ENCODE measurements at places on chromosomes 2 and 18. TPM values are rescaled to one million over a fixed set of nuclear protein-coding genes. Genes with fewer than 3 reads are reported as not detected.
A peak's percentile ranks its signal among the peaks of the same experiment; 100 is the strongest.

GRCh38 chr2:59899692-59900091 is 653.8 kb downstream of the BCL11A start:
- no peaks in the 10 kb centered on the region for H3K36me3 ChIP-seq
- H3K27ac ChIP-seq, result no peak overlapping the region
- H3K4me1 ChIP-seq, result no peaks in the 10 kb centered on the region
- DNase-seq, result no peak
- no peaks in the 10 kb centered on the region for H3K27me3 ChIP-seq

DNA sequence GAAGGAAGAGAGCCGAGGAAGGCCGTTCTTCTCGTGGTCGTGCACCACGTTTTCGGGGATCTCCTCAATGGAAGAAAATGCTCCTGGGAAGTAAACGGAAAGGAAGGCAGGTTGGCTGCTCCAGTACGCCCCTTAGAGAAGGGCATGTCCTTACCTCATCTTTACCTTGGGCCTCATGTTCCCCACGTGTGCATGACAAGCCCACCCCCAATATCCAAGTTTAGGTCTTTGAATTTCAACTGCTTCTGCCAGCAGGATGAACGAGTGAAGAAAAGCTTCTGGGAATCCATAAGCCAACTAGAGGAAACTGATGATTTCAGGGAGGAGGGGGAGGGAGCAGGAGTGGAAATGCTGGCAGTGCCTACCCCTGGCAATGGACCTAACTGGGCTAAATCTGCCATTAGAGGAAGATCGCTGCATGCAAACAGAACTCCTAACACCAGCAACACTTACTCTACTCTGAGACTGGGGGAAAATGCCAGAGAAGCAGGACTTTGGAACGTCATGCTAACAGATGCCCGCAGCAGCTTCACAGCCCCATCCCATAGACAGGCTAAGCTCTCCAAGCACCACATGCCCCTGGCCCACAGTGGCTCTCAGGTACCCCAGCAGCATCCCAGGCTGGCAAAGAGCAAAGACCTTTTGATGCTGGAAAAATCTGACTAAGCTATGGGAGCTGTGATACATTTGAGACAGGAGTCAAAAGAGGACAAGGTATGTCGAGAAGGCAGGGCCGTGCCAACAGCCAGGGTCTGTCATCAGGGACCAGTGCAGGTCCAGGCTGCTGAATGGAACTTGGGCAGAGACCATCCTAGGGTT is 21.7 kb downstream of the CHST10 start:
- peaks cover 55% of the 10 kb centered on the region for H3K36me3 ChIP-seq
- H3K27ac ChIP-seq, result no peak overlapping the region
- no peak overlapping the region for H3K4me3 ChIP-seq
- H3K4me1 ChIP-seq, result no peaks in the 10 kb centered on the region
- no peaks in the 10 kb centered on the region for H3K27me3 ChIP-seq

Gene CD207
- 3.0 TPM for total RNA-seq

GRCh38 chr18:56097621-56098020 is 509.6 kb upstream of the TCF4 start:
- H3K4me1 ChIP-seq, result no peaks in the 10 kb centered on the region
- H3K4me3 ChIP-seq, result no peak overlapping the region
- no peak for DNase-seq
- H3K27ac ChIP-seq, result no peak overlapping the region

DNA sequence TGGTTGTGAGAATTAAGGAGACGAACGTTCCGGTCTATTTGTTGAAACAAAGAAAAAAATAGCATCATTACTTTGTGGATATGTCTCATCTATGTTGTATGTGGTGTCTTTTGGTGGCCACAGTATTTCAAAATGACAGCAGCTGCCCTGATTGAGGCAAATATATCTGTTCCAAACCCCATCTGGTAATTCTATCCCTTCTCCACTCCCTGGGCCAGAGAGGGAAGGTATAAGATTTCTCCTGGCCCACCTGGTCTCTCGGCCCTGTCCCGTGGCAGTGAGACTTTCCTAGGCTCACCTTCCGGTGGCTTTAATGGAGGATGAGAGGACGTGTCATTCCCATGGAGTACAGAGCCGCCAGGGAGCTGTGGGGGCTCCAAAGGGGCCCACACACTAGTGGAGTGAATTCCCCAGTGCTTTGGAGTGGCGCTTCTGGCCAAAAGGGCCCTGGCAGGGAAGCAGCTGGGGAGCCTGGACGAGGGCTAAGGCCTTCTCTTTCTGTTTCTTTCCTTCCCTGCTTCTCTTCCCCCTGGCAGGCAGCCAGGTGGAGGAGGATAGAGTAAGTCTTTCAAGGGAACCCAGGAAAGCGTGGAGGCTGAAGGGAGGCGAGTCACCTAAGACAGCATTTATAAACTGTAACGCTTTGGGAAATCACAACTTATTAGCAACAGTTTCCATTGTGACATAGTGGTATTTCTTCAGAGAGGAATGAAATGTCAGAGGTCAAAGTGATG is 5.6 kb downstream of the FOSL2 start:
- DNase-seq, result no peak
- peaks cover 49% of the 10 kb centered on the region for H3K36me3 ChIP-seq
- peak overlapping the region; percentile 100 for H3K27ac ChIP-seq
- H3K4me3 ChIP-seq, result peak overlapping the region; percentile 95
- no peaks in the 10 kb centered on the region for H3K27me3 ChIP-seq
- peaks cover 65% of the 10 kb centered on the region for H3K4me1 ChIP-seq

Gene UGT1A9
- not detected for total RNA-seq

Gene RGPD4
- not detected for total RNA-seq

DNA sequence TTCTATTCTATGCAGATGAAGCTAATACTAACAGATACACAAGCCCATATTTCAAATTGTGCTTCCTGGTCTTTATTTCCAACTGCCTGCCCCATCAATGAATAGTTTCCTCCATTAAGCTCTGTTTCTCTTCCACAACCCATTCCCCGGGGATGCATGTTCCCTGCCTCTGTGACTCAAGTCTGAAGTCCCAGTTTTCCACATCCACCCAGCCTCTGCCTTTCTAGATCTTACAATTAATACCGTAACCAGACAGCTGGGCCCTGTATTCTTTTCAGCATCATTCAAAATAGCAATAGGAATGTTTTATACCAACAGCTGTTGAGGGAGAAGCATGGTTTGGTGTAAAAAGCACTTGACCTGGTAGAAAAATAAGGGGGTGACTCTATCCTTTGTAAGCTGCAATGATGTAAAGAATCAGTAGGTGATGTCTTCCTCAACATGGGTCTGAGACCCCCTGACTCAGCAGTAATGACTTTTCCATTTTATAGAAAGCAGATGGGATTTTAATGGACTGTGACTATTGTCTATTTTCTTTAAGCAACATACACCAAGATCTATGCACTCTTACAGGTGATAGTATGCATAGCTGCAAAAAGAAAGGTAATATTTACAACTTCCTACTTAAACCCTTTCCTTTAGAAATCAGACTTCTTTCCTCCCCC is 46.1 kb upstream of the DAPL1 start:
- DNase-seq, result no peak
- no peak overlapping the region for H3K4me3 ChIP-seq
- no peak overlapping the region for H3K27ac ChIP-seq
- peaks cover 17% of the 10 kb centered on the region for H3K4me1 ChIP-seq
- no peaks in the 10 kb centered on the region for H3K36me3 ChIP-seq

Gene LOXL3
- 12.1 TPM for total RNA-seq

DNA sequence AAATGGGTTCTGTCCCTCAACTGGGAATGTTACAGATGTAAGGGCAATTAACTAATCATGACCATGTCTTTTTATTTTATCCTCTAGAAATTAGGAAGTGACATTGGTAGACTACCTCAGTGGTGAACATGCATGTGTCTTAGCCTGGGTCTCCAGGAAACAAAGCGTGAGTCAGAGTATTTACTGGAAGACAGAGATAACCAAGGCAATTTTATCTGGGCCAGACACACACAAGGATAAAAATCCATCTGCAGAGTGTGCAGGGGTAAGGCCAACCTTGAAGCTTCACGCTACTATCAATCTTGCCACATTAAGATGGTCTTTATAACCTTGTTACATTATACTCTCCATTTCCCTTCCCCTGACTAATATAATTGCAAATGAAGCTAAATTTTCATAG is 487.5 kb downstream of the SUCLG1 start:
- H3K27me3 ChIP-seq, result no peaks in the 10 kb centered on the region
- DNase-seq, result no peak
- H3K4me3 ChIP-seq, result no peak overlapping the region

DNA sequence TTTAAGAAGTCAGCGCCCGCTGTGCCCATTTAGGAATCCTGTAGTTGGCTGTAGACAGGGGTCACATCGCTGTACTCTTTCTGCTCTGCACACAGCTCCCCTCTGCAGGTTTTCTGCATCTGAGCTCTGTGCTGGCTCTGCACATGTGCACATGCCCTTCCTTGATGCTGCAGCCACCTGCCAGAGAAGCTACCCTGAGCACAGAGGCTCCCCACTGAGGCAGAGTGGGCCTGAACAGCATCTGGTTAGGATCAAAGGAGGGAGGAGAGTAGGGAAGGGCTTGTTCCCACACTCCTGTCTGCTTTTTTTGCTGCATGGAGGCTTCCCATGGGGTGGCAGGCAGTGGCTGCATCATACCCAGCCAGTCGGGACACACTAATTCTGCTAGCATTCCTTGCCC is 238.9 kb downstream of the FHOD3 start:
- no peak overlapping the region for H3K4me3 ChIP-seq
- H3K36me3 ChIP-seq, result no peaks in the 10 kb centered on the region
- H3K27ac ChIP-seq, result no peak overlapping the region
- no peaks in the 10 kb centered on the region for H3K4me1 ChIP-seq
- DNase-seq, result no peak
- no peaks in the 10 kb centered on the region for H3K27me3 ChIP-seq

DNA sequence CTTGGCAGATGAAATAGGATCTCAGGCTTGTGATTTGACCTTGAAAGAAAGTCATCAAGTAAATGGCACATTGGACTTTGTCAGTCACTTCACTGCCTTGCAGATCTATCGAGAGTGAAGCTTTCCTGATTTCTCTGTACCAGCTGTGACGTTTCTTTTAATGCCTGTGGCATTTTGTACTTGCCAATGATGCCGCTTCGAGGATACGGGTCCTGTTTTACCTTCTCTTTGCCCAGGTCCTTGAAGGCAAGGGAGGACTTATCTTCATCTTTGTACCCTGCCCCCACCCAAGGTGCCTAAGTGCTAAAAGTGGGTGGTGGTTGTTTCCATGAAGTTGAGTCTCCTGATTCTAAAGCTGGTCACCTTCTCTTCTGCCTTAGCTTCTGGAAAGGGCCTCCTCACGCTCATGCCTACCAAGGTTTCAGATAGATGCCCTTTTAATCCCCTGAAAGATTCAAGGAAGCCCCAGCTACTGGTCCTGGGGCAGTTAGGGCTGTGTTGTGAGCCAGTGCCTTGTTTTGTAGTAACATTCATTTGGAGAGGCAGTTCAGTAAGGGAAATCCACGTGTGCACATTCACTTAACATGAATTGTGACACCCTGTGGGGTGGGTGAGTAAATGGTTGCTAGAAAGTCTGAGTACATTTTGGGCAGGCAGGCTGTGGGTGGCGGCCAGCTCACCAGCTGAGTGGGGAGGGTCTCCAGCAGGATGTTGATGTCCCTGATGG is 6.1 kb downstream of the LBH start:
- peaks cover 22% of the 10 kb centered on the region for H3K36me3 ChIP-seq
- DNase-seq, result no peak
- peak overlapping the region; percentile 82 for H3K4me3 ChIP-seq
- peaks cover 80% of the 10 kb centered on the region for H3K4me1 ChIP-seq

DNA sequence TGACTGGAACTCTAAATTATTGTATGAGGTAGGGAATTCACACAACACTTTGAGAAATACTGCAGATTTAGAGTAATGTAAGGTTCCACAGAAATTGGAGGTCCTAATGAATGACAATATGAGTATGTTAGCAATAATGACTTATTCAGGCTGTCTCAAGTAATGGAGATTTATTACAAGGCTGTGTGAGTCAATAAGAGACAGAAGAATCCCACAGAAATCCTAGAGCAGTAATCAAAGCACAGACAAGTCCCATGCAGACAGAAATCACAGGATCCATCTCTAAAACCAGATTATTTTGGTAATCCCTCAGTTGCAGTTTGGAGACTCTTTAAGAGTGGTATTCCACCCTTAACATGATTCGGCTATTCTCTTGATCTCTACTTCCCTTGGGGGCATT is 83.6 kb downstream of the FAM161A start:
- no peak for DNase-seq
- H3K4me1 ChIP-seq, result no peaks in the 10 kb centered on the region
- no peak overlapping the region for H3K27ac ChIP-seq
- H3K4me3 ChIP-seq, result no peak overlapping the region

GRCh38 chr2:220188031-220188430 is 560.6 kb downstream of the SLC4A3 start:
- H3K27me3 ChIP-seq, result no peaks in the 10 kb centered on the region
- no peak overlapping the region for H3K27ac ChIP-seq
- no peak for DNase-seq
- H3K4me3 ChIP-seq, result no peak overlapping the region
- H3K4me1 ChIP-seq, result no peaks in the 10 kb centered on the region
- H3K36me3 ChIP-seq, result no peaks in the 10 kb centered on the region

- no peak overlapping the region for H3K27ac ChIP-seq
- no peaks in the 10 kb centered on the region for H3K27me3 ChIP-seq
- H3K4me1 ChIP-seq, result no peaks in the 10 kb centered on the region
- DNase-seq, result no peak
- H3K36me3 ChIP-seq, result no peaks in the 10 kb centered on the region
- no peak overlapping the region for H3K4me3 ChIP-seq
Observed at GRCh38 chr18:68478246-68478645, 236.7 kb downstream of the TMX3 start.

DNA sequence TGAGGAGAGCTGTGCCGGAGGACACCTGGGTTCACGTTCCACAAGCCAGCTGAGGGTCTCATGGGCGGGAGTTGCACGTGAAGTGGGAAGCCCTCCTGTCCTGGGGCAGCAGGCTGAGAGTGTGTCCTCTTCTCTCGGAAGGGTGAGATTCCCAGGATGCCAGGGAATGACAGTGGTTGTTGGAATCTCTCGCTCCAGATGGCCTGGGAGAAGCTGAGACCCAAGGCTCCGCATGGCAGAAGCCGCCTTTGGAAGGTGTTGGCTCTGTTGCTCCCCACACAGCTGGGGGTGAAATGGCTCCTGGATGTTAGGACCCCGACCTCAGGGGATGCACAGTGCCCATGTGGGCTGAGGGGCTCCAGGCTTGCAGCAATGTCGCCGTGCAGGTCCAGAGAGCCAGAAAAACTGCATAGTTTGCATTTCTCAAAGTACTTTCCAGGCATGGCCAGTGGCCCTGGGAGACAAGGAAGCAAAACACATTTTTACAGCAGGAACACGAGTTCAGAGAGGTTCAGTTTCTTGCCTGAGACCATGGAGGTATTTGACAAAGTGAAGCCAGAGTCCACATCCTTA is 153.4 kb downstream of the TMEM18 start:
- no peaks in the 10 kb centered on the region for H3K4me1 ChIP-seq
- H3K36me3 ChIP-seq, result no peaks in the 10 kb centered on the region
- no peak for DNase-seq
- no peak overlapping the region for H3K27ac ChIP-seq
- peaks cover 5% of the 10 kb centered on the region for H3K27me3 ChIP-seq

DNA sequence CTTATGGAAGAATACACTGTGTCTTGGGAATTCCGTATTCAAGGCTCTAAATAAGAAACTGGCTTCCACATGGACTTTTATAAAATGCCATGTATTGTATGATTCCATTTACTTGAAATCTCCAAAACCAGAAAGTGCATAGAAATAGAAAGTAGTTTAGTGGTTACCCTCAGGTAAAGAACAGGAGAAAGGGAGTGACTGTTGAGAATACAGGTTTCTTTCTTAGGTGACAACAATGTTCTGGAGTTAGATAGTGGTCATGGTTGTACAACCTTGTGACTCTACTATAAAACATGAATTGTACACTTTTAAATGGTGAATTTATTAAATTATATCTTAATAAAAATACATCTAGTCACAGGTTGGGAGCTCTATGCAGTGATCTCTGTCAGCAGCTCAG is 481.8 kb downstream of the SPAG16 start:
- no peak overlapping the region for H3K4me3 ChIP-seq
- no peaks in the 10 kb centered on the region for H3K27me3 ChIP-seq
- H3K27ac ChIP-seq, result no peak overlapping the region
- H3K4me1 ChIP-seq, result no peaks in the 10 kb centered on the region
- DNase-seq, result no peak

Gene PAX8
- total RNA-seq, result 1.2 TPM

Gene TMEM178A
- total RNA-seq, result 3.2 TPM

All from lower lobe of right lung (tissue), 2 donors.